ENCODE measurements at places on chromosomes 3 and 15.
A peak's percentile ranks its signal among the peaks of the same experiment; 100 is the strongest.

- no peak for DNase-seq
Measured at GRCh38 chr3:114034211-114034610, 22.1 kb downstream of the CCDC191 start.

DNA sequence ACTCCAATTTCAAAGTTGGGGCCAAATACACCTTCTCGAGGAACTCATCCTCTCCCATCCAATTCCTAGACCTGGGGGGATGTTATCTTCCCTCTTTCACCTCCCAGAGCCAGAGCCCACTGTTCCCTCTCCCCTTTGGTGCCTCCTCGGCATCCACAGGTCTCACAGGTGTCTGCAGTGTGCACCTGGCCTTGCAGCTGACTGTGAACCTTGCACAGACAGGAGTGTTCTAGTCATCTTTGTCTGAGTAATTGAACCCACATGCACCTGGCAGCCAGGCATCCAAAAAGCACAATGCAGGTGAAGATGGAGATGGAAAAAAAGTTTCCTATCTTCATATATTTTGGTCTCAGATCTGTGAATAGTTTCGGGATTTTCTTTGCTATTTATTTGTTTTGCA is 30.8 kb downstream of the PCOLCE2 start:
- DNase-seq = no peak

GRCh38 chr3:170270282-170270881 is 48.2 kb downstream of the PRKCI start:
- no peak for DNase-seq

- DNase-seq = no peak
Measured at GRCh38 chr3:112894258-112894657, 47.6 kb upstream of the CD200R1L start.

DNA sequence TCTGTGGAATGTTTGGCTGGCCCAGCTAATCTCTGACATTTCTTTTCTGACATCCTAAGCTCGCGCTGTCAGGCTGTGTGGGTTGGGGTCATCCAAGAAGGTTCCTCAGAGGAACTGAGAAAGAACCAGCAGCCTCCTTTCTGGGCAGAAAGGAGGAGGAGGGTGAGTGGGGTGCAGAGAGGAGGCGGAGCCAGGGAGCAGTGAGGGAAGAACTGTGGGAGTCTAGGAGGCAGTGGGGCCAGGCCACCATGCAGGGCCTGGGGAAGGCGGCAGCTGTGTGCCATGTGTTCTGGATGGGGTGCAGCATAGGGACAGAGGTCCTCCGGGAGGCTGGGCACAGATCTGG is 5.3 kb downstream of the SEMA7A start:
- no peak for DNase-seq

DNA sequence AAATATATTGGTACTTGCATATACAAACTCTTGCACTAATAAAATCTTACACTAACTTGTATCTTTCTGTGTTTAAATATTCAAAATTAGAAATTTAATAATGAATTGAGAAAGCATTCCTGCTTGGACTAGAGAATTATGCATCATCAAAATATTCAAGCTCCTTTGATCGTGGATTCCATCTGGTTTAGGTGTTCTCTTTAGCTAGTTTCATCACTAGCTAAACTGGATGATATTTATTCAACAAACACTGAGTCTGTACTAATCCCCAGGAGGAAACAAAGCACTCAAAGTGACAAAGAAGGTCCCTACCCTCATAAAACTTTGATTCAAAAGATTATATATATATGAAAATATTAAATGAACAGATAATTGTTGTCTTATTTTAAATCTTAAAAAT is 1360.9 kb upstream of the ALCAM start:
- DNase-seq = peak; percentile 16

GRCh38 chr3:129695230-129695629 is 88.8 kb upstream of the PLXND1 start:
- no peak for DNase-seq

GRCh38 chr3:14485981-14486380 is 54.2 kb downstream of the GRIP2 start:
- DNase-seq = no peak

DNA sequence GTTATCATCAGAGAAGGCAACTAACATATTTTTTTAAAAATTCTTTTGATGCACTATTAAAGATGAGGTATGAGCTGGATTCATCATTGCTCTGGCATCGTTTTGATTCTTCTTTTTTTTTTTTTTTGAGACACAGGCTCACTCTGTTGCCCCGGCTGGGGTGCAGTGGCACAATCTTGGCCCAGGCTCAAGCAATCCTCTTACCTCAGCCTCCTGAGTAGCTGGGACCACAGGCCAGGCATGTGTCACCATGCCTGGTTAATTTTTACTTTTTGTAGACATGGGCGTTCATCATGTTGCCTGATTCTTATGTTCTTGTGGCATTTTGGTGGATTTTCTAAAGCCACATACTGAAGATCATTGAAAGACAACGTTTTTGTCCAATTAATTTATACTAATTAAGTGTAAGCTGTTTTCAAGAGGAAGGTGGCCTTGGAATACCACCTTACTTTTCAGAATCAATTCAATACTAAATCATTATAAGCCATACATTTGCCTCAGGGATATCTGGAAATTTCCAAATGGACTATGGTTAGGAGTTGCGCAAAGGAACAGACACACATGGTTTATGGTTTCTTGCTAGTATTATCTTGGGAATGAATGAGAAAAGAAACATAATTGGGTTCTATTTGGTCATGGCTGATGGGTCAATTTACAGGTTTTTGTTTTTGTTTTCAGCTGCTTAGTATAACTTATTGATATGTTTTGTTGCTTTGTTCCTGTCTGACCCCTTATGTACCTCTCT is 22.8 kb downstream of the SLC28A2 start:
- DNase-seq = no peak

DNA sequence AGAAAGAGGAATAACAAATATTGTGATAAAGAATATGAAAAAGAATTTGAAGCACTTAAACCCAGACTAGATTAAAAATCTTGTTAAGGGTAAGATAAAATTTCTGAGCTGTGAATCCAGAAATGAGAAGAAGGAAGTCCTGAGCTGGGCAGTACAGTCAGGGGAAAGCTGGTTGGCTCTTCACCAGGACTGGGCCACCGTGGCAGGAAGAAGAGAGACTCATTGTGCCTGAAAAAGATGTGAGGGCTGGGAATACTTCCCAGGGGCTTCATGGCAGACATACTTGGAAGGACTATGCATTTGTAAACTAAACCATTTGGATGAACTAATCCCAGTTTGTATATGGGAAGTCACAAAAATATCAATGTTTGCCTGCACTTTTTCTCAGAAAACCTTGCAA is 28.5 kb upstream of the MYO5C start:
- DNase-seq = no peak

DNA sequence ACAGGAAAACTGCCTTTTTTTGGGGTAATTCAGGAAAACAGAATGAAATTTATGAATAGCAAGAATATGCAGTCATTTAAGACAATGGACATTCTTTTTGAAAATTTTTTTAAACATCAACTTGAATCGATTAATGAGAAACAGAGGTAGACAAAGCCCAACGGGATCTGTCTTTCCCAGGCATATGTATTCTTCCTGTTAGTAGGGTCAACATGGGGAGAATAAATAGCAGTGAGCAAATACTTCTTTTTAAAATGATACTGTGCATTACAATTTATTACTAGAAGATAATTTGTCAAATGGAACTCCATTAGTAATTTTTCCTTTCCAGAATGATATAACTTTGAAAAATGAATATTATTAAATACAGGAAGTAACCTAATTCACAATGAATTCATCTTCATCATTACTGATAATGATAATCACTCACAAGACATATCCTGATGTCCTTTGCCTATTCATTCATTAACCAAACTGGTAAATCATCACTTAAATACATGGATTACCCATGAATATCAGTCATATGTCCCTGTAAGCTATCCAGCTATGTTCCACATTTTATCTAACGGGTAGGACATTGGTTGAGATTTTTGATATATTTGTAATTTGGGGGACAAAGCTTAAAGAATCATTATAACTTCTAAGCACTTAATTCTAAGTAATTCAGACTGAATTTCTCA is 209.2 kb upstream of the CDIN1 start:
- no peak for DNase-seq

- no peak for DNase-seq
Measured at GRCh38 chr15:70092464-70093027, 5.2 kb downstream of the TLE3 start.

DNA sequence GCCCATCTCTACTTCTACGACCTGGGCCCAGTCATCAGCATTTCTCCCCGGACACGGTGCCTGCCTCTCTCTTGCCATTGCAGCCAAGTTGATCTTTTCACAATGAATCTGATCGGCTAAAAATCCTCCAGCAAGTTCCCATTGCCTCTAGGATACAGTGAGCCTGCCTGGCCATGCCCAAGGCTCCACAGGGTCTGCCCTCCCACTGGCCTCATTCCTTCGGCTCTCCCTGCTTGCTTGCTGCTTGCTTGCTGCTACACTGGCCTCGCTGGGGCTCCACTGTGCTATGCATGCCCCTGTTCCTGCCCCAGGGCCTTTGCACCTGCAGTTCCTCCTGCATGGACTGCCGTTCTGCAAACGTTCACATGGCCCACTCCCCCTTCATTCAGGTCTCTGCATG is 2.0 kb downstream of the ABTB1 start:
- no peak for DNase-seq

GRCh38 chr15:70149667-70150404 is 52.1 kb upstream of the TLE3 start:
- no peak for DNase-seq

- no peak for DNase-seq
Measured at GRCh38 chr3:107683447-107683846, 160.7 kb downstream of the BBX start.

DNA sequence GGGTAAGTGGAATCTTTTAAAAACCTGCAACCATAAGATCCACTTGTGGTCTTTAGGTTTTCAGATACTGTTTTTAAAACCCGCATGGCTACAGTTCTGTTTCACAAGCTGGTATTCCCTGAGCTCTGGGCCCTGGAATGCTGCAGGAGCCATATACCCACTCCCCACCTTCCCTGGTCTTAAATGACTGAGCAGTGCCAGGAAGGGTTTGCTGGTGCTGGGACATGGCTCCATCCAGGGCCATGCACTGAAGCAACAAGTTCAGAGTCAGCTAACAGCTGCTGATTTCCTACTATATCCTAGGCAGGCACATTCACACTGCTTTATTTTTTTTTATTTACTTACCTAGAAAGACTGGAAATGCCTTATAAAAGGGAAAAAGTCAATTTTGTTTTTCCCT is 77.3 kb downstream of the HCN4 start:
- no peak for DNase-seq

DNA sequence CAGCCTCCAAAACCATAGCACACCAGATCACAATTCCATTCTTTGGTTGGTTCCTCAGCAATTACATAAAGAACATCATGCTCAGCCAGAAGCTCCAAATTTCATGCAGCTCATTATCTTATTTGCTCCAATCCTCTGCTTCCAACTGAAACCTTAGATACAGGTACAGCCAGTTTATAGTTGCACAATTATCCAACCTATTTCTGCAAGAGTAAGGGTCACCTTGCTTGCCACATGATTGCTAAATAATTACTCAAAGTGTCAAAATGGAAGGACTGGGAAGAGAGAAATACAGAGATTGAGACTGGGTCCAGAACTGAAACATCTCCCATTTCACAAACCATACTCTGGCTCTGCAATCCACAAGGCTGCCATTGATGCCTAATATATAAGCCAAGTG is 23.4 kb upstream of the SHC4 start:
- no peak for DNase-seq

GRCh38 chr3:9201266-9201665 is 48.2 kb downstream of the SRGAP3 start:
- no peak for DNase-seq

DNA sequence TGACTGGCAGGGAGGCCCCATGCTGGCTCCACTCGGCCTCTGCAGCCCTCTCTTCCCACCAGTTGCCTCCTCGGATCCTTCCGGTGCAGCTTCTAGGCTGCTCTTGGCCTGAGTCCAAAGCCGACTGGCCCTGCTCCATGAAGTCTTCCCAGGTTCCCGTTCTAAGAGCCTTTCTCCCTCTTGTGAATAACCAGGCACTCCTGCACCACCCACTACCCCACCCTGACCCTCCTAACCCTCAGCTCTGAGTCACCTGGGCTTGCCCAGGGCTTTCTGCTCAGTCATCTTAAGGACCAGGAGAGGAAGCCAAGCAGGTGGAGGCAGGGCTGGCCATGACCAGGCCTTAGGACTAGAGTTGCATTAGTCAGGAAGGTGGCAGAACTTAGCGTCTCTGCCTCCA is 28.1 kb upstream of the CNBP start:
- peak; percentile 85 for DNase-seq

DNA sequence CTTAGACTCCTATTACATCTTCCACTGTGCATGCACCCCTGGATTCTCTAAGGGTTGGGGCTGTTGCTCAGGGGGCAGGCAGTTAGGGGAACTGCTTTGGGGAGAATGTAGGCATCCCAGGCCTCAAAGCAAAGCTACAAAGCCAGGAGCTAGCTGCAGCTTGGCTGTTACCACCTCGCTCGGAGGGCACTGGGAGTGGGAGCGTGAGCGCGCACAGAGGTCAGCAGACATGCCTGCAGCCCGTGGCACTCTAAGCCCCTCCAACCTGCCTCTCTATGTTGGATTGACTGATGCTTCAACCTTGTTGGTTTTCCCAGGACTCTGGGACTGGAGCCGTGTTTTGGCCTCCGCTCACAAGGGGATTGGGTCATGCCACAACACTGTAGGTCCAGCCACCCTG is 69.8 kb downstream of the CPN2 start:
- no peak for DNase-seq

Measured in HS-5 (cell line).